ENCODE measurements at places on chromosomes 1 and 21.

DNA sequence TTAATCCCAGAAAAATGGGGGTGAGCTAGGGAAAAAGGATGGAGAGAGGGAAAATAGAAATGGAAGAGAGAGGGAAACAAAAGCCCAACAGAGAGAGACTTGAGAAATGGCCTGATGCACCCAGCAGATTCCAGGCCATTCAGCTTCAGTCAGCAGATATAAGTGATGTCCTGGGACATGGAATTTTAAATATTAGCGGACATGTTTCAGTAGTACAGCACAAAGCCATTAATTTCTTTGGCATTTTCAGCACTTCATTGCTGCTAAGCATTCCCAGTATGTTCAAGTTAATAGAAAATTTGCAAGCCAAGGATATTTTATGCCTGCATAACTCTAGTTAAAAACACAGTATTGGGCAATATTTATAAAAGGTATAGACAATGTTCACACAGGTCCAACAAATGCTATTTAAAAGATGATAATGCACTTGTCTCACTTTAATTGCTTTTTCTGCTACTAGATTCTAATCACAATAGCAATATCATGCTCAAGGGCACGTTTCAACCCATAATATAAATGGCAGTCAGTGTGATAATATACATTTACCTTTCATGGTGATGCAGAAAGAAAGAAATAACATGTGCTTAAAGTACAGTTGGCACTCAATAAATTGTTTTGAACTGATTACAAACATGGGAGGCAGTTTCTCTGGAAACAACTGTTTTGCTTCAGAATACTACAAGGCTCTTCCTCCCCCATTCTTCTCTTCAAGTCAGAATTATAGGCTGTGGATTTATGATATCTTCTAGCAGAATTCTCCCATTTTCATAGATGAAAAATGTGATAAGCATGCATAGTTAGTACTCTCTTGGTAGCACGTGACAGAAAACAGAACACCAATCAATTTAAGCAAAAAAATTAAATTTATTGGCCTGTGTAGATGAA, 108.1 kb upstream of the MAGI3 start:
- no peak overlapping the region for H3K4me3 ChIP-seq
- H3K27me3 ChIP-seq, result peaks cover 28% of the 10 kb centered on the region
- H3K27ac ChIP-seq, result no peak overlapping the region
- H3K4me1 ChIP-seq, result no peaks in the 10 kb centered on the region
- DNase-seq, result no peak

DNA sequence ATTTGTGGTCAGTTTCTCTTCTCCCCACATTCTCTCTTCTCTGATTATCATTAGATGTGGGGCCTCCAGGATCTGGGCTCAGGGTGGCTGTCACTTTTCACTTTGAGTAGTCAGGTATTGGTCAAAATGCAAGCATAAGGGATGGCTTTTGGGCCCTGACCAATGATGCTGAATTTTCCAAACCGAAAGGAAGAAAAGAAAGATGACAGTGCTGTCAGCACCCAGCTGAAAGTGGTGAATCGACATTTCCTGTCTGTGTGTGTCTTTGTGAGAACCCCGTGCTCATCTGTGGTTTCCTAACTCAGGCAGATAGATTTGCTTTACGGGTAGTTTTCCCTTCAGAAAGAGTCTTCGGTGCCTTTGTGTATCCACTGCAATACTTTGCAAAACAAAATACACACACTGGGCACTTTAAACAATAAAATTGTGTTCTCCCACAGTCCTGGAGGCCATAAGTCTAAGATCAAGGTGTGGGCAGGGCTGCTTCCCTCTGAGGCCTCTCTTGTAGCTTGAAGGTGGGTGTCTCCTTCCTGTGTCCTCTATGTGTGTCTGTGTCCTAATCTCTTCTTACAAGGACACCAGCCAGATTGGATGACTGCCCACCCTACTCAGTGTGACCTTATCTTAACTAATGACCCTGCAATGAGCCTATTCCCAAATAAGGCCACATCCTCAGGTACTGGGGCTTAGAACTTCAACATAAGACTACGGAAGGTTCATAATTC, 274.8 kb upstream of the AJAP1 start:
- no peak overlapping the region for H3K27ac ChIP-seq
- H3K27me3 ChIP-seq, result peaks cover 3% of the 10 kb centered on the region
- H3K4me1 ChIP-seq, result no peaks in the 10 kb centered on the region

DNA sequence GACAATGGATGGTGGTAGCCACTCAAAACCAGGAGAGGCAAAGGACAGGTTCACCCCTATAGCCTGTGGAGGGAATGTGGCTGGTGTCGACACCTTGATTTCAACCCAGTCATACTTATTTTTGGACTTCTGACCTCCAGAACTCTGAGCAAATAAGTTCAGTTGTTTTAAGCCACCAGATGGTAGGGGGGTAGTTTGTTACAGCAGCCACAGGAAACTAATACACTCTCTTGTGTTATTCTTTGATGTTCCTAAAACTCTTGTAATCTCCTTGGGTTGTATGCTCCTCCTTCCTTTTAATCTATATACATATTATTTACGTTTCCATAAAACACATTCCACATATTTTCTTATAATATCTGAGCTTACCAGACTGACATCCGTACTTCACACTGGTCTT, 65.9 kb downstream of the ZBTB18 start:
- no peak overlapping the region for H3K27ac ChIP-seq
- no peak for DNase-seq
- H3K36me3 ChIP-seq, result no peaks in the 10 kb centered on the region
- no peak overlapping the region for H3K4me3 ChIP-seq

DNA sequence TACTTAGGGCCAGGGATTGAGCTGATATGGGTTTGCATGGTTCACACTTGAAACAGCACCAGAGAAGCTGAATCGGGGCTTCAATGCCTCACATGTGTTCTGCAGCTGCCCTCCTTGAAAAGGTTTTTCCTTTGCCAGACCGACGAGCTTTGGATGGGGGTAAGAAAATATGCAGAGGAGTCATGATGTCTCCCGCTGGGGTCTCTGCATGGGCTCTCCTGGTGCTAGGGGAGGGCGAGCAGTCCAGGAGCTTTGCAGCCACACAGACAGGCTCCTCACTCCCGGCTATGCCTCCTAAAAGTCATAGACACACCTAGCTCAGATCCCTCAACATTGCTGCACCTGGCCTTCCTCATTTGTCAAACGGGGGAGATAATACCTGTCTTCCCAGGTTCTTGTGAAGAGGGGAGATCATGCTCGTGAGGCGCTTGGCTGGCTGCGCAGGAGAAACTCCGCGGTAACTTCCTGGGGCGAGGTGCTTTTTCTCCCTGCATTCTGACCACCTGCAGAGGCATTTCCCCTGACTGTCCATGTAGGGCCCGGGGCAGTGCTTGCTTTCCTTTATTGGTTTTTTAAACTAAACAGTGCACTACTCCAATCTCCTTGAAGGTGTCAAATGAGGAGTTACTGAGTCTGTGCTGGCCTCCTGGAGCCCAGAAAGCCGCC, 112.4 kb downstream of the PLXNA2 start:
- H3K36me3 ChIP-seq, result no peaks in the 10 kb centered on the region
- DNase-seq, result no peak
- peaks cover 8% of the 10 kb centered on the region for H3K4me1 ChIP-seq
- H3K4me3 ChIP-seq, result no peak overlapping the region
- H3K27ac ChIP-seq, result no peak overlapping the region

- no peak overlapping the region for H3K4me3 ChIP-seq
- H3K36me3 ChIP-seq, result no peaks in the 10 kb centered on the region
- no peak overlapping the region for H3K27ac ChIP-seq
- H3K27me3 ChIP-seq, result peaks cover 6% of the 10 kb centered on the region
- DNase-seq, result no peak
Observed at GRCh38 chr1:94803517-94804441, 16.4 kb upstream of the SLC44A3 start.

GRCh38 chr1:94672001-94672400, 130.4 kb upstream of the F3 start:
- H3K4me1 ChIP-seq, result no peaks in the 10 kb centered on the region
- peaks cover 5% of the 10 kb centered on the region for H3K27me3 ChIP-seq
- H3K27ac ChIP-seq, result no peak overlapping the region
- no peak overlapping the region for H3K4me3 ChIP-seq
- no peak for DNase-seq

GRCh38 chr21:46226146-46226545, 2.4 kb downstream of the LSS start:
- no peaks in the 10 kb centered on the region for H3K27me3 ChIP-seq
- peaks cover 32% of the 10 kb centered on the region for H3K36me3 ChIP-seq
- no peak overlapping the region for H3K27ac ChIP-seq
- no peak for DNase-seq
- H3K4me1 ChIP-seq, result peaks cover 39% of the 10 kb centered on the region

GRCh38 chr1:184583849-184584248, 170.8 kb downstream of the EDEM3 start:
- H3K36me3 ChIP-seq, result no peaks in the 10 kb centered on the region
- DNase-seq, result no peak
- no peaks in the 10 kb centered on the region for H3K4me1 ChIP-seq
- no peak overlapping the region for H3K4me3 ChIP-seq
- no peaks in the 10 kb centered on the region for H3K27me3 ChIP-seq

DNA sequence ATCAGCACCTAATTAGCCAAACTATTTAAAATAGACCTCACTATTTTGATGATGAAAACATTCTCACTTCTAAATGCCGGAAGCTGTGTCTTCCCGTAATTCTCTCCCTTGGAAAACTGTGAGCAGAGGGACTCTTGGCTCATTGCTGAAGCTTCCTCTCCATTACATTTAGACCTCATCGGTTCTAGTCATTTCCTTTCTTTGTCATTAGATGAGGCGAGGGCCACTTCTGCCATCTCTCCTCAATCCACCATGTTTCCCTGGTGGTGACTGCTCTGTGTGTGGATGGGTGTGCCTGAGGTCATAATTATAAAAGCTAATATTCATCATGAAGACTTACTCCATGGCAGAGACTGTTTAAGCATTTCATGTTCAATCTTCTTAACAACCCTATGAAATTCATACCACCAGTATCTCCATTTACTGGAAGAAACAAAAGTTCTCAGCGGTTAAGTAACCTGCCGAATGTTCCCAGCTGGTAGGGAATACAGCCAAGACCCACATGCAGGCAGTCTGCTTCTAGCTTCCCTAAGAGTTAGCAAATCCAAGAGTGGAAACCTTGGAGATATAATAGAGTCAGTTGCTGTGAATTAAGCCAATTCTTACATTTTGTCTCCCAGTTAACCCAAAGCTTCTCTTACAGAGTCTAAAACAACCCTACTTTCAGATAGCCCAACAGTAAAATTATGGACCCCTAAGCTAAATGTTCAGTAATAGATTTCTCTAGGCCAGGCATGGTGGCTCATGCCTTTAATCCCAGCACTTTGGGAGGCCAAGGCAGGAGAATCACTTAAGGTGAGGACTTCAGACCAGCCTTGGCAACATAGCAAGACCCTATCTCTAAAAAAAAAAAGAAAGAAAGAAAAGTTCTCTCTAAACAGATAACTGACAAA, 156.2 kb downstream of the ZBTB18 start:
- H3K27me3 ChIP-seq, result peaks cover 2% of the 10 kb centered on the region
- no peak for DNase-seq
- no peaks in the 10 kb centered on the region for H3K36me3 ChIP-seq
- no peak overlapping the region for H3K4me3 ChIP-seq

GRCh38 chr1:207565546-207566468, 69.8 kb downstream of the CR1 start:
- no peak overlapping the region for H3K27ac ChIP-seq
- H3K36me3 ChIP-seq, result peaks cover 37% of the 10 kb centered on the region
- H3K4me3 ChIP-seq, result no peak overlapping the region
- DNase-seq, result no peak

- H3K4me3 ChIP-seq, result no peak overlapping the region
- H3K4me1 ChIP-seq, result peaks cover 5% of the 10 kb centered on the region
- H3K36me3 ChIP-seq, result peaks cover 8% of the 10 kb centered on the region
- no peak overlapping the region for H3K27ac ChIP-seq
Observed at GRCh38 chr1:233082778-233083550, 132.6 kb downstream of the NTPCR start.

DNA sequence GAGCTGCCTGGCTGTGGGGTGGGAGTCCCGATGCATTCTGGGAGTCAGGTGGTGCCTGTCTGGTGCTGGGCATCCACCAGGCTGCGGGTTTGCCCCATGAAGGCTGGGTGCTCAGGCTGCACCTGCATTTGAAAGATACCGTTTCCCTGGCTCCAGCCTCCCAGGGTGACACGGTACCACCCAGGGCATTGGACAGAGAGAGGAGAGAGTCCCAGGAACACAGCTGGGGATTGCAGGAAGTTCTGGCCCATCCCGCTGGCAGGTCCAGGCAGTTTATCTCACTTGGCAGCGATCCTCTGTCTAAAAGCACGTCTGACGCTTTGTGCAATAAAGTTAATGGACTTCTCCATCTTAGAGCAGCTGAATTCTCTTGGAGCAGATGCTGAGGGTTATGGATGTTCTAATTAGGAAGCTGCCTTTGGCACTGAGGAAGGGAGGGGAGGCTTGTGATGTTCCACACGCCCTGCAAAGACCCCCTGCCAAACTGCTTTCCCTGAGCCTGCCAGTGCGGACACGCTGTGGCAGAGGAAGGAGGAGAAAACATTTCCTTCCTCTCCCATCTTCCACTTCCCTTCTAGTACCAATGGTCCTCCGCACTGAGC, 246.9 kb downstream of the GRIK3 start:
- no peaks in the 10 kb centered on the region for H3K4me1 ChIP-seq
- no peak for DNase-seq
- H3K36me3 ChIP-seq, result no peaks in the 10 kb centered on the region
- H3K27ac ChIP-seq, result no peak overlapping the region
- peaks cover 30% of the 10 kb centered on the region for H3K27me3 ChIP-seq
- no peak overlapping the region for H3K4me3 ChIP-seq

DNA sequence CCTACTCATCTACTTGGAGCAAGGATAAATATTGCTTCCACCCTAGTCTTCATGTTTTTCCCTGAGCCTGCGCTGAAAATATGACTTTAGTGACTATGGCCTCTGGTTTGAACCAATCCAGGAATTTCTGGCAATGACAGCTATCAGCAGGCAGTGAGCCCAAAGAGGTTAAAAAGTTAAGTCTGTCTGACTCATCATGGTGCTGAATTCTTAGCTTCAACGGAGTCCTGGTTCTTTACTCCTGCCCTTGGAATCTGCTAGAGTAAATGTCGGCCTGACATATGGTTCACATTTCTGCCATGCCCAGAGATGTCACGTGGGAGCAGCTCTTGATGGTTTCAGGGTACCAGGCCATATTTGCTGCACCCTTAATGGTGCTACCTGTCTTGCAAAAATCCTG, 351.6 kb upstream of the PLXNA2 start:
- no peaks in the 10 kb centered on the region for H3K36me3 ChIP-seq
- H3K27me3 ChIP-seq, result no peaks in the 10 kb centered on the region
- H3K27ac ChIP-seq, result no peak overlapping the region
- H3K4me1 ChIP-seq, result no peaks in the 10 kb centered on the region

DNA sequence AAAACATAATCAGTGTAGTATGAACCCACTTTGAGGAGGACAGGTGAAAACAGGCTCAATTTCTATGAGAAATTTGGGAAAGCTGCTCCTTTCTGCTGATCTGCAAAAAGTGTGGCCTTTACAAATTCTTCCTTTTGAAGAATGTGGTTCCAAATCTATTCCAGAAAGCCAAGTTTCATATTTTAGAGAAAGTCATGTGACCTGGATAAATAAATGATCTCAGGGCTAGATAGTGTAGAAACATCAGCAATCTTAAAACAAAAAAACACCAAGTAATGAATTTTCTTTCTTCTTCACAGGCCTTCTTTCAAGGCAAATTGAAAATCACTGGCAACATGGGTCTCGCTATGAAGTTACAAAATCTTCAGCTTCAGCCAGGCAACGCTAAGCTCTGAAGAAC, 11.7 kb upstream of the PODN start:
- H3K36me3 ChIP-seq, result peaks cover 79% of the 10 kb centered on the region
- H3K4me1 ChIP-seq, result no peaks in the 10 kb centered on the region
- no peaks in the 10 kb centered on the region for H3K27me3 ChIP-seq
- H3K27ac ChIP-seq, result no peak overlapping the region
- H3K4me3 ChIP-seq, result no peak overlapping the region
